ENCODE measurements at places on chromosomes 3 and 15.

GRCh38 chr15:99247062-99247461 is 2.3 kb downstream of the TTC23 start:
- DNase-seq, result no peak

DNA sequence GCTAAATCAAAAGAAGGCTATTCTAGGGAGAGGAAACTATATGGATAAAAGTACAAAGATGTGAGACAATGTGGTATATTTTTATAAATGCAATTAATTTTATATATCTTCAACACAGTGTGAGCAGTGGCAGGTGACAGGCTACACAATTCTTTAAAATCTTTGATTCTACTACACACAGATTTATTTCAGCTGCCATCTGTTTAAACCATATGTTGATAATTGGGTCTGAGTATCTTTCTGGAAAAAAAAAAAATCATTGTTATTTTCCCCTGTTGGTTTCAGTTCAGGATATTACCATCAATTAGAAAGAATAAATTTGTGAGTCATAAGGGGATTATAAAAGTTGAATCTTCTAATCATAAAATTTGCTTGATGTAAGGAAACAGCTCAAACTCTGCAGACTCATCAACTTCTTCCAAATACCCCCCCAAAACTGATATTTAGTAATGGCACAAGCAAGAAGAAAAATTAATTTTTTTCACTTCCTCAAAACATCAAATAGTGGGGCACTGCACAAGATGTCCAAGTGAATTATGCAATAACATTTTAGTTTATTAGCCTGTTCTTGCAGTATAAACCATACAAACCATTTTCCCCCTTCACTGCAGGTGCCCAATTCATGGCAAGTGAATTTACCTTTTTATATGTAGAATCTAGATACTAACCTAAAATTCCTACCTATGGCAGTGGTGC is 12.0 kb downstream of the PIERCE2 start:
- DNase-seq, result no peak

DNA sequence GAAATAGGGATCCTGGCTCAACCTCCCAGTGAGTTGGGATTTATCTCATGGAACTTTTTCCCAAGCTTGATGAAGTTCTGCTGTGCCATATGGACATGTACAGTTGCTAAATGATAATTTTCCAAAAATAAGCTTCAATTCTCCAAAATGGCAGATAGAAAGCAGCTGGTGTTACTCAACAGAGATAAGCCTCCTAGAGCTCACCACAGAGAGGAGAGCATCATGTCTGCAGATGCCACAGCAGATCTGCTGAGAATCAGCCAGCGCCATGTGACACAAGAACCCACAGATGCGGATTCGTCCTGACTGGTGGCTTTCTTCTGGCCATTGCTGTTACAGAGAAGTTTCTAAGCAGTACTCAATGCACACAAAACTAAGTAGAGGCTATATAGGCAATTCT is 50.6 kb downstream of the AGTR1 start:
- DNase-seq, result no peak

DNA sequence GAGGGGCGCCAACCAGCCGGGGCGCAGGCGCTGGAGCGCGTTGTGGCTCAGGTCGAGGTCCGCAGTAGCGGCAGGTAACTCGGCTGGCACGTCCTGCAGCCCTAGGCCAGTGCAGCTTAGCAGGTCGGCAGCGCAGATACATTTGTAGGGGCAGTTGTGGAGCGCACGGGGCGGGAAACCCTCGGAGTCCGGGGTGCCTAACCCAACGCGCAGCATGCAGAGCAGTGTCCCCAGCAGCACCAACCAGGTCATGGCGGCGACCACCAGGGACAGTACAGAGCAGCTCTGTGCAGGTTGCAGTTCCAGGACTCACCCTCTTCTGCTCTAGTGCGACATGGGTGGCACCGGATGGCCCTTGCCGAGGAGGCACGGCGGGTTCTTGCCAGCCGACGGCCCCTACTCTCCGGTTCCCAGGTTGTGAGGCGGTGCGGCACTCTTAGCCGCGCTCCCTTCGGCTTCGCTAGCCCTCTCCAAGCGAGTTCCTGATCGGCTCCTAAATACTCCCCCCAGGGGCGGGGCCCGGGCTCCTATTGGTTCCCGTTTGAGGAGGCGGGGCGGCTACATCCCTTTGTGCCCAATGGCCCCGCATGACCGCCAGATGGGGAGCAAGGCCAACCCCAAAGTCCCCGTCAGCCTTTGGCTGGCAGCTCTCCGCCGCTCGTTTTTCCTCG is at the start of gene AMIGO3:
AMIGO3 (minus strand) TSS at position 471 of the 671 bp plus-strand sequence; CDS start at position 252, 219 bp downstream.
- peak; percentile 95 for DNase-seq

DNA sequence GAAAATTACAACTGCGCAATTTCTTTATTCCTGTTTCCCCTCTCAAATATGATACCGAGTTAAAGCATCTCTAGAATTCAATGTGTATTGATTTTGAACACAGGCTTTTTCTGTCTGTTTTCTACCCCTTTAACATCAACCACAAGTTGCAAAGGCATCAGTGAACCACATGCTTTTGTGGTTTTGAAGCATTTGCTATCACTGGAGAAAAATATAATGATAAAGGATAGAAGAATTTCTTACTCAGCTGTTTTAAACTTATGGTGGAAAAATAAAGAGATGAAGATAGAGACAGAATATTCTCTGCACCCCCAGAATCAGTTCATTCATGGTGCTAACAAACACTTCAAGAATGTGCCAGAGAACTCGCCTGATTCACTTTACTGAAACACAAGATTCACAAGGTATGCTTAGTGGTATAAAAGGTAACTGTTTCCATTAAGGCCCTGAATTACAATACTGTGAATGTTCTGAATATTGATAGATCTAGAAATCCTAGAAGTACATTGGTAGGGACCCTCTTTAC is 9.5 kb upstream of the DPPA4 start:
- no peak for DNase-seq

GRCh38 chr15:78000091-78000926 is 77.2 kb downstream of the TBC1D2B start:
- peak; percentile 46 for DNase-seq

Measured in EH (cell line).